ENCODE measurements at places on chromosomes 1 and 21.

DNA sequence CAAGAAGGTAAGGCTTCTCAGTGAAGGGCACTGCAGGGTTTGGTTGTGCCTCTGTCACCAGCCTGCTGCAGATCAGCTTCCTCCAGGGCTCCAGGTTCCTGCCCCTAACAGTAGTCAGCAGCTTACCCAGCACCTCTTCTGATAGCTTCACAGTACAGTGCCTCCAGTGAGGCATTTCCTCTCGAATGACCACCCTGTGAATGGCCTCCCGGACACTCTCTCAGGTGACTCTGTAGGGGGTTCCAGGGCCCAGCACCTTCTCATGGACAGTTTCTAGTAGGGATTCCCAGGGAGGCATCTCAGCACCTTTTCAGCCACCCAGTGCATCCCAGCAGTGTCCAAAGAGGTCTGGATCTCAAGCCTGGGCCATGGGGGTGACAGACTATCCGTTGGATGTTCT, 28.4 kb downstream of the USP48 start:
- DNase-seq, result no peak

GRCh38 chr1:67345556-67345955, 37.9 kb downstream of the IL12RB2 start:
- no peak for DNase-seq

GRCh38 chr1:997993-998744, 1.7 kb downstream of the HES4 start:
- DNase-seq, result peak; percentile 88

- no peak for DNase-seq
These were observed 47.6 kb downstream of the B3GALT5 start for GRCh38 chr21:39660191-39660980.

- DNase-seq, result no peak
These were observed 1147.3 kb downstream of the NCAM2 start for GRCh38 chr21:22145545-22145944.

DNA sequence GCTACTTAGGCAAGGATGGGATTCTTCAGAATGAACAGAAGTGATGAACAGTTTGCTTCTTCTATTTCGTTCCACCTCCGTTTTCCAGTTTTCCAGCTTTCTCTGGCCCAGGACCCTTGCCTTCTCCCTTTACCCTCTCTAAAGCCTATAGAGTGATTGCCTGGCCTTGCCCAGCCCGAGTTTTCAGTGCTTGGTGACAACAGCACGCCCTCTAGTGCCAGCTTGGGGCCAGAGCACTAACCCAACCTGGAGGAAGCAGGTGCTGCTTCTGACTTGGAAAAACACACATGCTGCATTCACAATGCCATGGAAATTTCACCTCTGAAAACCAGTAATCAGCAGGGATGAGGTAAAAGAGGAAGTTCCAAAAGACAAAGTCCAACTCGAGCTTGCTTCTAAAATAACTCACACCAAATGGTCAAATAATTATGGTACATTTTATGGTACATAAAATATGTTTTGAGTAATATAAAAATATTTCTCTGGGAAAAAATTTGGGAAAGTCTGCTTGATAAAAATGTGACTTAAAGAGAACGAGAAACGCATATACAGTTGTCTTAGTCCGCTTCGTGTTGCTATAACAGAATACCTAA, 26.1 kb downstream of the UBE2T start:
- DNase-seq, result peak; percentile 93

- no peak for DNase-seq
These were observed 639 bp upstream of the IPO9 start for GRCh38 chr1:201828217-201828819.

- no peak for DNase-seq
These were observed 206.4 kb upstream of the PTGFR start for GRCh38 chr1:78284354-78284753.

- DNase-seq, result peak; percentile 64
These were observed 790 bp downstream of the TESK2 start for GRCh38 chr1:45490121-45490625.

DNA sequence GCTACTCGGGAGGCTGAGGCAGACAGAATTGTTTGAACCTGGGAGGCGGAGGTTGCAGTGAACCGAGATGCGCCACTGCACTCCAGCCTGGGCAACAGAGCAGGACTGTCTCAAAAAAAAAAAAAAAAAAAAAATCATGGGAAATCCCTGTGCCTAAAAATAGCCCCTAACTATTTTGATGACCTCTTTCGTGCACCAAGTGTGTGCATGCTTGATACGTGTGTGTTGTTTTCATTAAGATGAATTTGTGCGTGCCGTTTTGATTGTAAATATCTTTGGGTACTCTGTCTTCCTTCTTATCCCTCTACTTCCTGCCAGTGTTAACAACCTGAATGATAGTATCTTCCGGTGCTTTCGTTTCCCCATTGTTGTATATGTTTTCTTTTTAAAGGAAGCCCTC, 9.8 kb downstream of the CACYBP start:
- no peak for DNase-seq

DNA sequence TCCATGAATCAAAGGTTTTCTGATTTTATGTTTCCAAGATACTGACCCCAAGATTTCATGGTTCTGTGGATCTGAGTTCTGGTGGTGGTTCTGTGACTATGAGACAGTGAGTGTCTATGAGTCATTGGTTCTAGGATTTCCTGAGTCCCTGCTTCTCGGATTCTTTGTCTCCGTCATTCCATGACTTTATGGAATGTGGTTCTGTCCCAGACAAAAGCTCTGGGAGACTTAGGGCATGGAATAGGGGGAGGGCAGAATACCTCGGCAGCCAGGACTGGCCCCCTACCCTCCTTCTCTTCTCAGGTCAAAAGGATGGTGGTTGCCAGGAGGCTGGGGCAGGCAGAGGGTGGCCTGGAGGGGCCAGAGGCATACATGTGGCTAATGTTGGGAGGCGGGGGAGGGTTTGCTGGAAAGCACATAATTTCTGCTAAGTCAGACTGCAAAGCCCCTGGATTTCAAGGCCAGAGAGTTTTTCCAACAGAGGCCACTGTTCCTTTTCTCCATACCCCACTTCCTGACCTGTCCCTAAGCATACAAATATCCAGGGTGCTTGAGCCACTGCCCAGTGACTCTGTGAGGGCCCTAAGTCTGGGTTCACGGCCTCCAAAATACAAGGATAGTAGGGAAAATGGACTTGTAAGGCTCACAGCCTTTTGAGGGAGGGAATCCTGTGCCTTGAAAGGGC, 17.2 kb downstream of the CDCP2 start:
- peak; percentile 76 for DNase-seq

DNA sequence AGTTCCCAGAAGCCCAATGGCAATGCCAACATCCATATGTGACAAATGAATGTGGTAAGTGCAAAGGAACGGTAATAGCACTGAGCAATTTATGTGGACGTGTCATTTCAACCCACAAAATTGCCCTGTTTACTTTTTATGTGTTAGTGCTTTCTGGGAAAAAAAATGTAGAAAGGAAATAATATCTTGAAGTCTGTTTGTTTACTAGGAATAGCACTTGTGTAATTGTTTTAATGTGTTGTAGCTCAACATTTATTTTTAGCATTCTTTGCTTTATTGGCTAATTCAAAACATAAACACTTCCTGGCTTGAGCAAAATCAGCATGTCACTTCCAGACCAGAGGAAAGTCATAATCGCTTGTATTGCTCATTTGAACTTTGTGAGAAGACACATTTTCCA, 224.8 kb upstream of the KCNK2 start:
- DNase-seq, result no peak

DNA sequence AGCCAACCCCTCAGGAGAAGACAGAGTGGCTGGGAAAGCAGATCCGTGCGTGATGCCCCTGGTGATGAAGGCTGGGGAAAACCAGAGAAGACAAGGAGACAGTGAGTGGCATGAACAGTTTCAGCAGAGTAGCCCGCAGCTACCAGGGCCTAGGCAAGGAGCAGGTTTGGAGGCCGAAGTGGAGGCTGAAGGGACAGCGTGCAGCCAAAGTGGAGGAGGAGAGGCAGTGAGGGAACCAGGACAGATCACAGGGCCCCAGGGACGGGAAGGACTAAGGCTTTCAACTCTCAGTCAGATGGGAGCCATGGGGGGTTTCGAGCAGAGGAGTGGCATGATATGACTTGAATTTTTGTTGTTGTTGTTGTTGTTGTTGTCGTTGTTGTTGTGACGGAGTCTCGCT, 59.9 kb upstream of the SELENON start:
- DNase-seq, result no peak

- peak; percentile 50 for DNase-seq
These were observed 585.7 kb upstream of the CAMK1G start for GRCh38 chr1:208997726-208998312.

- DNase-seq, result no peak
These were observed 125.1 kb downstream of the CACNA1E start for GRCh38 chr1:181608386-181608785.

GRCh38 chr1:21586846-21587601, 77.8 kb downstream of the ALPL start:
- peak; percentile 85 for DNase-seq

GRCh38 chr21:46297338-46298271, 11.5 kb downstream of the YBEY start:
- peak; percentile 82 for DNase-seq

- peak; percentile 41 for DNase-seq
These were observed 50.0 kb upstream of the TARDBP start for GRCh38 chr1:10962483-10962882.

GRCh38 chr1:233281711-233282581, 13.6 kb downstream of the PCNX2 start:
- no peak for DNase-seq

GRCh38 chr1:86381223-86381622, 14.9 kb downstream of the ODF2L start:
- no peak for DNase-seq

GRCh38 chr1:235106457-235106856, 22.2 kb downstream of the TOMM20 start:
- no peak for DNase-seq

- no peak for DNase-seq
These were observed 39.9 kb upstream of the SMYD2 start for GRCh38 chr1:214241060-214241459.

DNA sequence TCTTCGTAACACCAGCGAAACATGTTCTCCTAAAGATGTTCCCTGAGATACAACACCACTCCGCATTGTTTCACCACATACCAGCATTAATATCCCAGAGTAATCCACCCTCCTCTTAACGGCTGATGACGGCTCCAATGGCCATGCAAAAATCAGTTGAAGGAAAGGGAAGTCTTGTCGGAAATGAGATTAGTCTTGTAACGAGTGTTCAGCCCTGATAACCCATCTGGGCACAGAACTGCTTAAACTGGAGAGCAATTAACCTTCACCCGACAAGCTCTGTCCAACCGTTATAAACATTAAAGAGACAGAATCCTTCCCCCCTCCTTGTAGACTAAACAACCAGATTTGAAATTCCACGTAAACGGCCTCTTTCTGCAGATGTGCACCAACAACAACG, 21.9 kb downstream of the ERG start:
- DNase-seq, result no peak

DNA sequence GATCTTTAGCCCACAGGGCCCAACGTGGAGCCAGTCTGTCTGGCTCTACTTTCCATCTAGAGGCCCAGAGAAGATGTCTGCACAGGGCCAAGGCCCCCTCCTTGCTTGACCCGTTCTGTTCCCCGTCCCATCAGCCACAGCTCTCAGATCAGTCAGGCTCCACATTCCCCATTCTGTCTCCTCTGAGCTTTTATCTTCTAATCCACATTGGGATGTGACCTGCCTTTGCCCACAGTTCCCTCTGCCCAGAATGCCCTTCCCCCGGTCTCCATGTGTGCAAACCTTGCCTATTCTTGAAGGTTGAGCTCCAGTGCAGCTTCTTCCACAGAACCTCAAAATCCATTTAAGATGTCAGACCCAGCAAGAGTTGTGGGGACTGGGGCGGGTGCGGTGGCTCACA, 53.3 kb upstream of the WASF2 start:
- DNase-seq, result no peak

- DNase-seq, result no peak
These were observed 6.4 kb downstream of the TCHH start for GRCh38 chr1:152108882-152109222.

GRCh38 chr1:236039740-236040685, 24.9 kb downstream of the NID1 start:
- no peak for DNase-seq

GRCh38 chr1:110152133-110152785, 2.0 kb downstream of the SLC6A17 start:
- DNase-seq, result no peak

DNA sequence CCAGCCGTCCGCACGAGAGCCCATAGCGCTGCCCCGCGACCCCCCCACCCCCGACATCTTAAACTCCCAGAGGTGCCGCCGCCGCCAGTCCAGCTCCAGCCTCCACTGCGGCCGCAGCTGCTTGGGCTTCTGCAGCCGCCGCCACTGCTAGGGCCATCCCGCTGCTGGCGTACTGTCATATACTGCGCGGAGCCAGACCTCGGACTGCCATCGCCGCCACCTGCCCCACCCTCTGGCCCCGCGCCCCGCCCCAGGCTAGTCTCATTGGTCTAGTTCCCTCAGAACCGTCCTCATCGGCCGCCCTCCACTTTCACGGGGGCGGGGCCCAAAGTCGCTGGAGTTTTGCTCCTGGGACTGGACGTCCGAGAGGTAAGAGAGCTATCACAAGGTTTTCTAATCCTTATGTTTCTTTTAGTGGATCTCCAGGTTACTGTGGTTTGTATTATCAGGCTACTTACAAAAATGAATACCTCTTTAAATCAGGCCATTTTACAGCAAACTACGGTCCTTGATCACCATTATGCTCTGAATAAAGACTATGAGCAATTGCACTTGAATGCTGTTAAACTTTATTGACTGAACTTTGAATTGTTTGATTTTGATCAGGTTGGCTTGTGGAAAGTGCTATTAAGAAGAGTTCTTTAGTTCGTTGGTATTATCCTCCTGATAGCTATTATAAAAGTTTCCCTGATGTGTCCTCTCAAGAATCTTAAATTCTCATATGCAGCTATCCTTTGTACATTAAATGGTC, 2.8 kb upstream of the CD1D start:
- DNase-seq, result peak; percentile 92

DNA sequence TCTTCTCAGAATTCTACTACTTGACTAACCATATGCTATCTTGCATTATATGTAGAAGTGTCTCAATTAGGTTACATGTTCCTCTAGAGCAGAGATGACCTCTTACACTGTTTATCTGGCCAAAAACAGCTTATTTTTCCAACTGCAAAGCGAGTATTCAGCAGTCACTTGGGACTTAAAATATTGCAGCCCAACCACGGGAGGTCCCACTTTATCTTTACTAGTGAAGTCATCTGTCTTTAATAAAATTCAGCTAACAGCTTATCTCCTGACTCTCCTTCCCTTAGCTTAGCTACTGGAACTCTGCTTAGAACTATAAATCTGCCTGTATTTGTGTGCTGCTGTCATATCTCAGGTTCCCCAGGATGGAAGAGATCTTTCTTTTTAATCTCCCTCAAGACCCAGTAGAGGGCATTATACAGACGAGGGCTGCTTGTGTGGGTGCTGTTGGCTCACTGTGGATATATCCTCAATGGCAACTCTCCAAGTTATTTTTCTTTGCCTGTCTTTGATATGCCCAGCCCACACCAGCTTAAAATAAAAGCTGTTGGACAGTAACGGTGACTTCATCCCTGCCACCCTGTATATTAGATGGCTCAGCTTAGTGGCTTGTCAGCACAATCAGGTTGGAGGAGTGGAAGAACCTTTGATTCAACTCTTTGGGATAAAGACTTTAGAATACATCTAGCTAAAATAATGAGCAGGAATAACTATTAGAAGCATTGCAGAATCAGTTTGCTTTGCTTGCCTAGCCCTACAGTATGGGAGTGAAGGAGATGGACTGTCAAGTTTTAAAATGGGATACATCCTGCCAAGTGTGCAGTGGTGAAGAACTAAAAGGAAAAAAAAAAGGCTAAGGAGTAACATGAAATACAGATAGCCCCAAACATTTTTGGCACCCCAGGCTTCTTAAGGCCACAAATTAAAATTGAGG, 9.6 kb downstream of the ENSA start:
- peak; percentile 36 for DNase-seq

- no peak for DNase-seq
These were observed 30.5 kb downstream of the CASZ1 start for GRCh38 chr1:10765734-10766478.
